ENCODE measurements at places on chromosomes 5 and 9.

DNA sequence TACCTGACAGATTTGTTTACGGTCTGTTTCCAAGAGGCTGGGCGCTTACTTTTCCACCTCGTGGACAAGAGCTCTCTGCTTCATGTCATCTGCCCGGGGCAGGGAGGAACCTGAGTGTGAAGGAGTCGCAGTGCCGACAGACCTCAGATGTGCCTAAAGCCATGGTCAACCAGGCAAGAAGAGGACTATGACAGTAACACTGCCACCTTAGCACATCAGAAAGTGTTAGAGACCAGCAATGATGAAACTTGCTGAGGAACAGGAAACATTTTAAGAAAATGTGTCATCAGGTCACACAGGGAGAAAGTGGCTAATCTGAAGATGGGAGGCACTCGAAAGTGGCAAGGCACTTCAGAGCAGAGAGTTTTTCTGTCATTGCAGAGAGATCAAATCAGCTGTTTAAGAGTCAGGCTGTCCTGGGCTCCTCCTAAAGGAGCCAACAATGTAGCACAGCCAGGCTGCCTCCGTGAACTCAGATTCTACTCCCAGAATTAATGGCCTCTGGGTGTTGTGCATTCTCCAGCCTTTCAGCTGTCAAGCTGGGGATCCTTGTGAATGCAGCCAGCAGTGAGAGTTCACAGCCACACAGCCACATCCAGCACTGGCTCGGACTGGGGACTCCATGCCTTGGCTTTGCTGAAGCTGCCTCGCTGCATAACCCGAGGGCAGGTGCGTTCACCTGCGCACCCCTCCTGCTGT lies 94.6 kb downstream of the RAPGEF1 start:
- DNase-seq: no peak

- no peak for DNase-seq
Measured at GRCh38 chr9:25936031-25936430, 257.8 kb upstream of the TUSC1 start.

DNA sequence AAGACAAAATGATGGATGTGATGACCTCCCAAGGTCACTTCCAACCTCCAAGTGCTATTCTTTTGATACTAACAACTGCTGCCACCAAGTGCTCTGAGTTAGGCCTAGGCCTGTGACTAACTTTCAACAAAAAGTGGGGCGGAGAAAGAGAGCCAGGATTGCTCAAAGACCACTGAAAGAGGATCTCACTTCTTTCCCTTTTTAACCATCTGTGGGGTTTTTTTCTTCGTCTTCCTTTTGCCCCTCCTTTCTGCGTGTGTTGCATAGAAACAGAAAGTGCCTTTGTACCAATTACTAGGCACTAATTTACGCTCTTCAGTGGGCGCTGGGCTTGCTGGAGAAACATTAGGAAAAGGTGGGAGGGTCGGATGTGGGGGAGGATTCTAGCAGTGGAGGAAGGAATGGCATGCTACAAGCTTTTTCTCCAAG lies 8.0 kb downstream of the KLF9 start:
- DNase-seq: no peak

GRCh38 chr5:167271081-167271480 lies 1020.4 kb upstream of the WWC1 start:
- DNase-seq: no peak

- DNase-seq: no peak
Measured at GRCh38 chr9:122394265-122395125, 23.7 kb downstream of the PTGS1 start.

GRCh38 chr5:169668732-169669131 lies 31.7 kb downstream of the DOCK2 start:
- no peak for DNase-seq

- DNase-seq: no peak
Measured at GRCh38 chr5:43685252-43685950, 82.4 kb downstream of the NNT start.

GRCh38 chr5:178839319-178839704 lies 20.4 kb upstream of the ZNF354B start:
- DNase-seq: peak; percentile 19

GRCh38 chr5:179536676-179537075 lies 13.7 kb upstream of the RUFY1 start:
- no peak for DNase-seq

- DNase-seq: no peak
Measured at GRCh38 chr5:60703944-60704343, 4.0 kb upstream of the DEPDC1B start.

DNA sequence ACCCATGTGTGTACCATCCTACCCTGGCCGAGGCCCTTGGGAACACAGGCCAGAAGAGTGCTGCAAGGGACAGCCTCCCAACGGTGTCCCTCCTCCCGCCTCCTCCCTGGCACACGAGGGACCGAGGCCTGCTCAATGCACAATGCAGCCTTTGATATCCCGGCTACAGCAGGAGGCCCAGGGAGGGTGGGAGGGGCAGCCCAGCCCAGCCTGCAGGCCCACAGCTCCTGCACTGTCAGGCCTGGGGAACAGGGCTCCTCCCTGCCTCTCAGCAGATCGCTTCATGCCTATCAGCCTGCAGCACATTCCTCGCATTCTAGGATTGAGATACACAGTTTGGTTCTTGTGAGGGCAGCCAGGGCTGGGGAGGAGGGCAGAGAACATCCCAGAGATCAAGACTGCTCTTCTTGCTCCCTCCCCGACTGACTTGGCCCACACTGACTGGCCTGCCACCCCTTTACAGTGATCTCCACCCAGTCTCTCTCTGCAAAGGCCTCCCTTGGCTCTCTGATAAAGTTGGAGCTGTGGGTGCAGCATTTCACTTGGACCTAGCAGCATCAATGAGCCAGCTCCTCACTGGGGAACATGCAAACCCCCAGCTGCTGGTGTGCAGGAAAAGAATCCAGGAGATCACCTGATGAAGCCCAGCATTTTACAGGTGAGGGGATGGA lies at the start of gene SH3TC2:
Gene SH3TC2, minus strand, starts transcription at position 46 of the 671 bp plus-strand sequence. Its CDS starts 40 bp downstream, at position 6.
- no peak for DNase-seq

GRCh38 chr5:133112026-133112660 lies 60.3 kb downstream of the HSPA4 start:
- DNase-seq: no peak

- DNase-seq: no peak
Measured at GRCh38 chr5:152147286-152147685, 222.6 kb upstream of the GLRA1 start.

DNA sequence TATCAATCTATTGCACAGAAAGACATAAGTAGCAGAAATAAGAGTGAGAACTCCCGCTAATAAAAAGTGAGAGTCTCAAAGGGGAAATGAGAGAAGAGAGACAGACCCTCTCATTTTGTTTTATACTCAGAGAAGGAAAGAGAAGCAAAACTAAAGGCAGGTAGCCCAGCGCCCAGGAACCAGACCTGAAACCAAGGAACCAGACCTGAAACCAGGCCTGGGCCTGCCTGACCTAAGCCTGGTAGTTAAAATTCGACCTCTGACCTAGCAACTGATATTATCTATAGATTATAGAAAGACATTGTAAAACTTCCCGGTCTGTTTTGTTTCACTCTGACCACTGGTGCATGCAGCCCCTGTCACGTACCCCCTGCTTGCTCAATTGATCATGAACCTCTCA lies 134.5 kb upstream of the SEMA6A start:
- DNase-seq: no peak

- no peak for DNase-seq
Measured at GRCh38 chr5:148794275-148794674, 32.1 kb upstream of the ADRB2 start.

GRCh38 chr5:72185496-72186329 lies 78.4 kb downstream of the MAP1B start:
- no peak for DNase-seq

DNA sequence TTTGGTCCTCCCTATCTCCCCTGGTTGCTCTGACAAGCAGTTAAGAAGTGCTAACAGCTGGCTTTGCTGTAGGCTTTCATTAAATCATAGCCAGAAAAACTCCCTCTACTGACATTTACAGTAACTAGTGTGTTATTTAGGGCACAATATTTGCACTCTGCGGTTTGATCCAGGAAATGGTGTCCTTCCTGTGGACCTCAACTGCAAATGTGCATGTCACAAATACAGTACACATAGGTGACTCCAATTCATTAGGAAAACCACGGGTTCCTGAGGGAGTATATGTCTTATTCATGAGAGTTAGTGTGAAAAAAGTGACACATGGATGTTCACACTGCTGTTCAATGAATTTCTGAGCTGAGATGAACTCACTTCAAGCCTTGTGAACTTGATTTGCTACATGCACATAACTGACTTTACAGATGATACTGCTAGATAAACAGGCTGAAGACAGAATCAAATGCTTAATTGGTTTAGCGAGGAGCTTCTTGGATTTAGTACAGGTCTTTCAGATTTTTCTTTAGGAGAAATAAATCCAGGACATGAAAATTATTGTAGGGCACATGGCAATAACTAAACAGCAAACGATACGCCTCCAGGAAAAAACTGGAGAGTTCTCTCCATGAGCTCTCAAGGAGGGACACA lies 281.5 kb downstream of the EFNA5 start:
- DNase-seq: no peak

GRCh38 chr5:92561411-92561959 lies 1019.5 kb downstream of the NR2F1-AS1 start:
- no peak for DNase-seq

GRCh38 chr5:171623551-171624097 lies 162.0 kb upstream of the SMIM23 start:
- DNase-seq: no peak

GRCh38 chr5:80686757-80687156 lies 32.0 kb upstream of the DHFR start:
- no peak for DNase-seq

DNA sequence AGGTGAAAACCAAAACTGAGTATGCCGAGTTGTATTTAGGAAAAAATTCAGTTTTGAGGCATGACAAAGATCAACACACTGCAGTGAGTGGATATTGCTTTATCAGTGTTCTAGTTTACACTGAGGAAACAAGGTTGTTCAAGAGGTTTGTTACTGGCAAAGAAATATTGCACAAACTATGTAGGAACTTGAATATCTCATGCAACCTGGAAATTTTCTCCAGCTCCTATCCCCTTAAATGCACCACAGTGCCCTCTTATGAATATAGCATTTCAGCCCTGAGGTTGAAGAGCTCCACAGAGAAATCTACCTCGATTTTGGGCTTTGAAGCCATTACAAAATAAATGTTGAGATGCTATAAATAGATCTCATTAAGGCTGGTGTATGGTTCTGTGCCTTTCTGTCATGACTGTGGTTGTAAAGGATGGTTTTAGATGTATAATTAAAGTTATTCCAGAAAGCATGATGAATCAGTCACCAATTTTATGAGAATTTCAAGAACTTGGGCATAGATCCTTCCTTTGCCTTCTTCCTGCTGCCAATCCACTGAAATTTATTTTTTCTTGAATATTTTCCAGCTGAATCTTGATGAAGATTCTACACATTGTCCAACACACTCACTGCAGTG lies 159.3 kb downstream of the SPATA31D1 start:
- DNase-seq: no peak

GRCh38 chr5:5676218-5676617 lies 253.7 kb downstream of the ICE1 start:
- no peak for DNase-seq

DNA sequence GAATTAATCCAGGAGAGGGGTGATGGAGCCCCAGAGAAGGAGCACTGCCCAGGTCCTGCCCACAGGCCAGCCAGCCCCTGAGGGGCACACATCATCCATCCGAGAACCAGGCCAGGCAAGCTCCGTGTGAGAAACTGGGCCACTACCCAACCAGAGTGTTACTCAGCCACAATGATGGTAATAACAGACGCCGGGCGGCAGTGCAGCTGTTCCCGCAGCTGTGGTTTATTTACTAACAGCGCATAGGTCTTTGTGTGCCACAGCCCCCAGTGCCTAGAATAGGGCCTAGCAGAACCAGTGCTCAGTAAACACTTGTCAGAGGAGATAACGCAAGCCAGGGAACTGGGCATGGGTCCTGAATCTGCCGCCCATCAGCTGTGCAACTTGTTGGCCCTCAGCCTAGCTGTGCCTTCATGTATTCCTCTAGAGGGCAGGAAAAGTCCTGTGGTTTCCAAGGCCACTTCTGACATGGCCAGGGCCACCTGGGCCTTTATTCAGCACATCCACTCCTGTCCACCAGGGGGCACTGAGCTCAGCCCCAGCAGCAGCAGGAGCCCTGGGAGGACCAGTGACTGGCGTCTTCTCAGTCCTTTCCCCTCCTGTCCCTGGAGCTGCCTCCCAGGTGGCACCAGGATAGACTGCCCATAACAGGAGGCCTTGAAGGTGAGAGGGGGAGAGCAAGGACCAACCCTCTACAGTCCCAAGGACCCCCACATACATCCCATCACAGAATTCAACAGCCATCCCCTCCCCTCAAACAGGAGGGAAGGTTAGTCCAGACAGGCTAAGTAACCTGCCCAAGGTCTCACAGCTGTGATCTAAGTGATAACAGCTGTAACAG lies 2.1 kb downstream of the MXD3 start:
- DNase-seq: peak; percentile 55

- DNase-seq: no peak
Measured at GRCh38 chr9:92493749-92494387, 11.6 kb upstream of the ASPN start.

- DNase-seq: no peak
Measured at GRCh38 chr5:133820507-133820906, 147.9 kb downstream of the C5orf15 start.

DNA sequence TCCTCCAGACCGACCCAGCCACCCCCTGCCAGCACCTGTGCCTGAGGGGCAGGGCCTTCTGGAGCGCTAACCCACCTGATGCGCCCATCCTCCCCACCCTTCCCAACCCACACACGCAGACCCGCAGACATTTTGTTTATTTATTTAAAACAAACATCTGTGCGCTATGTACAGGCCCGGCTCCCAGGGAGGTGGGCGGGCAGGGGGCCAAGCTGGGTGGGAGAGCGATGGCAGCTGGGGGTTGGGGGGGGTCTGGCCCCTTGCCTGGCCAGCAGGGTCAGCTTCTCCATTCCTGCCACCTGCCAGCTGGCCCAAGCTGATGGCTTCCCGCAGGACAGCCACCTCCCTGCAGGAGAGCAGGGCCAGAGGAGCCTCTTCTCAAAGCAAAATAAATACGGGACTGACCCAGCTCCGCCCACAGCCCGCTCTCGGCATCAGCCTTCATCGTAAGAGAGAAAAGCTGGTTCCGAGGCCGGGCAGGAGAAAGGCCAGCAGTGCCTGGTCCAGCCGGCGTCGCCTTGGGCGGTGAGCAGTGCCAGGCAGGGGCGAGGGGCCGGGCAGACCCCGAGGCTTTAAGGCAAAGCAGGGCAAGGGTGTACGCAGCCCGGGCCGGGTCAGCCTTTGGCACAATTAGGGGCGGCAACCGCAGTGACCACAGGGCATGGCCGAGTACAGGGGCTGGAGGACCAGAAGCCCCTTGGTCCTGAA lies 10.9 kb upstream of the CLIC3 start:
- DNase-seq: no peak

DNA sequence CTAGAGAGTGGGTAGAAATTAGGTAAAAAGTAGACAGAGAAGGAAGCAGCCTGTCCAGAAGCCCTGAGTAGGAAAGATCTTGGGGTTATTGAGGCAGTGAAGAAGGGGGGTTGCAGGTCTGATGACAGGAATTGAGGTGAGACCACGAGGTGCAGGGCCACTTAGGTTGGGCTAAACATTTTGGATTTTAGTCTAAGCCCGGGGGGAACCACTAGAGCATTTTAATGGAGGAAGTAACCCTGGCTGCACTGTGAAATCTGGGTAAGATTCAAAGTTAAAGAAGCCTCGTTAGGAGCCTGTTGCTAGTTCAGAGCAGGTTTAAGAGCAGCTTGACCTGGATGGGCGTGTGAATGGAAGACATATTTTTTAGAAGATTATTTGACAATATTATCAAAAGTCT lies 38.3 kb downstream of the MAP3K1 start:
- DNase-seq: no peak
